ENCODE measurements at places on chromosomes 11 and 22.
A peak's percentile ranks its signal among the peaks of the same experiment; 100 is the strongest.

DNA sequence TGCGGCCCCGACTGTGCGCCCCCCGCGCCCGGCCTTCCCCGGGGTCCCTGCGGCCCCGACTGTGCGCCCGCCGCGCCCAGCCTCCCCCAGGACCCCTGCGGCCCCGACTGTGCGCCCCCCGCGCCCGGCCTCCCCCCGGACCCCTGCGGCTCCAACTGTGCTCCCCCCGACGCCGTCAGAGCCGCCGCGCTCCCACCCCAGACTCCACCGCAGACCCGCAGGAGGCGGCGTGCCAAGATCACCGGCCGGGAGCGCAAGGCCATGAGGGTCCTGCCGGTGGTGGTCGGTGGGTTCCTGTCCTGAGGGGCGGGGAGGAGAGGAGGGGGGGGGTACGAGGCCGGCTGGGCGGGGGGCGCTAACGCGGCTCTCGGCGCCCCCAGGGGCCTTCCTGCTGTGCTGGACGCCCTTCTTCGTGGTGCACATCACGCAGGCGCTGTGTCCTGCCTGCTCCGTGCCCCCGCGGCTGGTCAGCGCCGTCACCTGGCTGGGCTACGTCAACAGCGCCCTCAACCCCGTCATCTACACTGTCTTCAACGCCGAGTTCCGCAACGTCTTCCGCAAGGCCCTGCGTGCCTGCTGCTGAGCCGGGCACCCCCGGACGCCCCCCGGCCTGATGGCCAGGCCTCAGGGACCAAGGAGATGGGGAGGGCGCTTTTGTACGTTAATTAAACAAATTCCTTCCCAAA lies 3.1 kb downstream of the DRD4 start:
- no peak for DNase-seq

- DNase-seq, result no peak
Observed at GRCh38 chr11:6481924-6482275, 599 bp downstream of the TIMM10B start.

GRCh38 chr11:127013550-127013949 lies 13.0 kb upstream of the KIRREL3 start:
- DNase-seq, result no peak

DNA sequence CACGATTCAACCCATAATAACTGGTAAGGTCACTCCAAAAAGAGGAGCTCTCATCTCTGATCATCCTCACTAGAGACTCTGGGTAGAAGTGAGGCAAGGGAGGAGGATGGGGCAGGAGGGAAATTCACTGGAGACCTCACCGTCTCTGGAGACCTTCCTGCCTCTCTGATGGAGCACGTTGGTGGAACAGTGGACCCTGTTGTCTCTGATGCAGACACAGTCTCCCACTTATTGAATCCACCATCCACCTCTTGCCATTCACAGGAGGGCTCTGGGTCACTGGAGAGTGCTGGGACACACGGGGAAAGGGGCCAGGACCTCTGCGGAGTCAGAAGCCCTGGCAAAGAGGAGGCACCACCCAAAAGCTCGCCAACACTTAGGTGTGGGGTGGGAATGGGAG lies 137.6 kb upstream of the SEZ6L start:
- no peak for DNase-seq

DNA sequence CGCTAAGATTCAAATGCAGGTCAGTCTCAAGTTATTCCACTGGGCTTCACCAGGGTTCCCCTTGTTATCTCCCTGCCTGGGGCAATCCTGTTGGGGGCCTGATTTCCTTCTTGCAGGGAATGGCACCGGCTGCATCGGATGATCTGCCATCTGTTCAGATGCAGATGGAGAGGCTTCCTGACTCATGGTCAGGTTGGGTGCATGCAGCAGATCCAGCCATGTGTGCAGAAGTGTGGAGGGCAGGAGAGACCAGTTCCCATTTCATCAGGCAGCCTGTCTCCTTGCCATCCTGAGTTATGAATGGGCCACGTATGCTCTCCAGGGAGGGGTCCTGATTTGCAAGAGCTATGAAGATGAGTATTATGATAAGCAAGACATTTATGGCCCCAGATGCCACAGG lies 161.2 kb upstream of the PLET1 start:
- DNase-seq, result no peak

DNA sequence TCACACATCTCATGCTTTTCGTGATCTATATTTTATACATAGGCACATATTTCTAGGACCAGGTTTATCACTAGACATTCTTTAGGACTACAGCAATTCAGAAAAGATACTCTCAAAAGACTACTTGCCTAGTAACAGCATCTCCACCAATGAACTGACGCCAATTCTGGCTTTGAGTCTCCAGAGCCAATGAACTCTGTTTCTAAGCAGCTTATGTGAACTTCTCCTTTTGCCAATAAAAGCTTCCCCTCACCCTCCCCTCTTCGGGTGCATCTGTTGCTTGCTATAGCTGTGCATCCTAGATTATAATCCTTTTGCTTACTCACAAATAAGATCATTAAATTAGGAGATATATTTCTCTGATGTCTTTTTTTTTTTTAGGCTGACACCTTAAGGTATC lies 11.4 kb upstream of the ANKK1 start:
- DNase-seq, result no peak

GRCh38 chr11:112292785-112293407 lies 32.2 kb upstream of the PLET1 start:
- DNase-seq, result no peak

DNA sequence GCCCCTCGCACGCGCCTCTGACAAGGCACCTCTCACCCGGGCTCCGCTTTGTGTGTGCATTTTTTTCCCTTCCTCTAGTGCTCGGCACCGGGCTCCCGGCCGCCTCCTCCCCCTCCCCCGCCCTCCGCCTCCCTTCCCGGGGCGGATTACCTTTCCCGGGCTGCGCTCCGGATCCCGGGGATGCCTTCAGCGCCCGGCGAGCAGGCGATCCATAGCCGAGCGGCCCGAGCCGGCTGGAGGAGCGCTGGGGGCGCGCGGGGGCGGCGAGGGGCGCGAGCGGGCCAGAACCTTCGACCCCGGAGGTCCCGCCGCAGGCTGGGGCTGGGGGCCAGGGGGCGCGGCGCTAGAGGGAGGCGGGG lies 282 bp downstream of the MPPED2 start:
- no peak for DNase-seq

- DNase-seq, result no peak
Observed at GRCh38 chr11:68946416-68947090, 34.2 kb downstream of the MRGPRD start.

- DNase-seq, result no peak
Observed at GRCh38 chr11:47192111-47192510, 5.9 kb upstream of the PACSIN3 start.

DNA sequence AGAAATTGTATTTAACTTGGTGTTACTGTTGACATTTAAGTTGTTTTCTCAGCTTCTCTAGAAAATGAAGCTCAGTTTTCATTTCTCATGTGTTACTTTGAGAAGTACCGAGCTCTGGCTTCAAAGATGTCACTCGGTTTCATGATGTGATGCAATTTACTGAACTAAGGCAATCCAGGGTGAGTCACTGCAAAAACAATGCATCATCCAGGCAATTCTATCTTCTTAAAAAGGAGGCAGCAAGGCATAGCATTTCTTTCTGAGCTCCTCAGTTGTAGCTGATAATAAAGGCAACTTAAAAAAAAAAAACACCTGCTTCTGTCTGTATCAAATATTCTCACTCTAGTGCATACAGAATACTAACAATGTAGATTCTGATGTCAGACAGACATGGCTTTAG lies 91.1 kb upstream of the KCNA4 start:
- no peak for DNase-seq

- no peak for DNase-seq
Observed at GRCh38 chr11:61969391-61969758, 1.9 kb upstream of the FTH1 start.

GRCh38 chr11:37942081-37942480 lies 1344.0 kb upstream of the RAG2 start:
- DNase-seq, result no peak

DNA sequence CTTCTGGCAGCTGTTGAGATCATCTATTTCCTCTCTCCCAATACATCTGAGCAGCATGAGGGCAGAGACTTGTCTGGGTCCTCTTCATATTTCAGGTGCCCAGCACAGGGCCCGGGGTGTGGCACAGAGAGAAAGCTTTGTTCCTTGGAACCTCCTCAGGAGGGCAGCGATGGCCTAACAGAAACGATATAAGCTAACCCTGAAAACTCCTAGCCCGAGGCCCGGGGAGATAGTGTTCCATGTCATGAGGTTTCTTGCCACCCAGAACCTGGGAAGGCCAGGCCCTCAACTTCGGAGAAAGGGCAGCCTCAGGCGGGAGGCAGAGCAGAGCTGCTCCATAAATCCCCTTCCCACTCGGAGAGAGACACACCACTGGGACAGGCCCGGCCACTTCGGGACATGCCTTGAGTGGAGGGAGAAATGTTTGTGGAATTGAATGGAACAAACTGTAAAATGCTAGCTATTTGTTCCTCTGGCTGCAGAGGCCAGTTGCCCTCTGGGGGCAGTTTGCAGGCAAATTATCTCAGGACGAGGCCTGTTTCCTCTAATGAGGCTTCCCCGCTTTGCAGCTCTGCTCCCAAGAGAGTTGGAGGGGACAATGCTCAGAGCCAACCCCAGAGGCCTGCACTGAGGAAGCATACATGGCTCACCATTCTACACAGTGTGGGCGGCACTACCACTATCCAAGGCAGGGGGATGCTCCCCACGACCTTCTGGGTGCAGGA lies 11.6 kb downstream of the ARRB1 start:
- DNase-seq, result peak; percentile 53

DNA sequence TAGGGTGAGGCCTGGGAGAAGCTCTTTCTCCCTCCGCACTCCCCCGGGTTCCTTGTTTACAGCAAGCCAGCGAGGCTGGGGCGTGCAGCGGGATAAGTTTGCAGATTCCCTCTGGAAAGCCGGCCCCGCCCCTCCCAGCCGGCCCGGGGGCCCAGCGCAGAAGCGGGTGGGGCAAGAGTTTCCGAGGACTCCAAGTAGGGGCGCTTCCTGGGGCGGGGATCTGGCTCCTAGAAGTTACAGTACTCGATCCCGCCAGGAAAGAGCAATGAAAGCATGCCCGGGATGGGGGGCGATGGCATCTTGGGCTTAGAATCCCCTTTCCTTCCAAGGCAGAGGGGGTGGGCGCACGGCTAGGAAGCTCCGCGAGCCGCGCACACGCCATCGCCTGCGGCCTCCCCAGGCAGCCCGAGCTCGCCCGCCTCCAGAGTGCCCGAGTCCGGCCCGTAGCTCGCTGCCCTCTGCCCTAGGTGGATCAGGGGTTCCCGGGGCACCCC lies 385 bp downstream of the TST start:
- peak; percentile 91 for DNase-seq
